Caco-2 (cell line): ENCODE measurements at places on chromosomes 4 and X.

DNA sequence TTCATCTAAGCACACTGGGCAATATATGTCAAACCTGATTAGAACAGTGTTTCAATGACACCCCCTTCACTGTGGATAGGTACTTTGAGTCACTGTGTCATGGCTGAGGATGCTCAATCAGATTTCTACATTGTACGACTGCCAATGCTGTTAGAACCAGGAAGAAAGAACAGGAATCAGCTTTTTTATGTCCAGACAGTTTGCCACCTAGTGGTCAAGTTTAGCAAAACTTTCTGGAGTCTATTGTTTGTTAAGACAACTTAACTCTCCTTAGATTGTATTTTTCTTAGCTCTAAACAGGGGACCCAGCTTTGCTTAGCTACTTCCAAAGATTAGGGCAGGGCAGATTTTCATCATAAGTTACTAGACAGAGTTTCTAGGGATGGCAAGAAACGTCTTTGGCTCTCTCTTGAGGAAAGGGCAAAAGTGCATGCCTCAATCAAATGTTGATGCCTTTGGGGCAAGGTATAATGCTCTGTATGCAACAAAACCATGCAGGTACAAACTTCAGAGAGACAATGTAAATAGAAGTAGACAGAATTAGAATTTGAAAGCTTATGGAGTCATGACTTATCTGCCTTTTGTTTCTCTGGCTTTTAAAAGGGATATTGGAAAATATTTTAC, 40.5 kb upstream of the BMP3 start:
- DNase-seq: peak; percentile 43

GRCh38 chr4:141348125-141348524, 127.4 kb downstream of the ZNF330 start:
- DNase-seq: no peak

DNA sequence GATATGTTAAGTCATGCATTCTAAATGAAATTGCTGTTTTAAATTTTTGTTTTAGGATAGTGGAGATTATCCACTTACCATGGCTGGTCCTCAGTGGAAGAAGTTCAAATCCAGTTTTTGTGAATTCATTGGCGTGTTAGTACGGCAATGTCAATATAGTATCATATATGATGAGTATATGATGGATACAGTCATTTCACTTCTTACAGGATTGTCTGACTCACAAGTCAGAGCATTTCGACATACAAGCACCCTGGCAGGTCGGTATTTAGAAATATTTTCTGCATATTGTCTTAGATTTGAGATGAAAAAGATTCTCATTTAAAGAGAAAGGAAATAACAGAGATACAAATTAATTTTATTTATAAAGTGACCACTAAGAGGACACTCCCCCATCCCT, 83.6 kb downstream of the STAG2 start:
- DNase-seq: no peak

DNA sequence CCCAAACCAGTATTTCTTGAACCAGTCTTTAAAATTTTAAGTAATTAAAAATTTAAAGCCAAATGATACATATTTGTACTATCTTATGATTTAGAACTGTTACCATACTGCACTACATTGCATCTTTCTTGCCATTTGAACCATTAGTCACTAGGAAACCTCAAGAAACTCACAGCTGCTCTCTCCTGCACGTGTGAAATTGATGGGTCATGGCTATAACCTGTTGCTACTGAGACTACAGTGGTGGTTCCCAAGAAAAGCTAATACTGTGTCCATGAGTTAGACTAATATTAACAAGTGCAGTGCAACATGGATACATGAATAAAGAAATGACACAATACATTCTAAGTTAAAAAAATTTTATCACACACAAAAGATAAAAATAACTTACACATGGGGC, 88.4 kb downstream of the PDE5A start:
- no peak for DNase-seq

DNA sequence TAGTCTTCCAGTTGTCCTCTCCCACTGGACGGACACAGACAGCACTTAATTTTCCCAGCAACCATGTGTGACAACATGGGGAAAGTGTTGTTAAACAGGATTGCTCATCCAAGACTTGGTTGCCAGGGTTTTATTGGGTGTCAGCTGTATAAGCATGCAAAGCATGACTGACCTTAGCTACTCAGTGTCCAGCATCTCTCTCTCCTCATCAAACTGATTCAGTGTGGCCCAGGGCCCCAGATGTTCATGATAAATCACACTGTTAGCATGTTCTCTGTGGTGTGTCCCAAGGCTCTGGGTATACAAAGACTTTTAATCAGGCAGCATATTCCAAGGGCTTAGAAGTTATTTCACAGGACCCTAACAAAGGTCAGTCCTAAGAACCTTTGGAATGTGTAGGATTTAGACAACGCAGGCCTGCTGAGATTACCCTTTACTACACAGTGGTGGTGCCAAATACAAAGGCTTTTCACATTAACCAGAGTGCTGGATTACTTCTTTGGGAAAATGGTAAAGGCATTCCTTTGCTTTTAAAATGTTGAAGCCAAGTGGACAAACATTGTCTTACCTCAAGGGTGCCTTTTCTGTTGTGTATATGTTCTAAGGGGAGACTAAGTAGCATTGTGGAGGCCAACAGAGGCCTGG, 213.3 kb downstream of the GLUD2 start:
- DNase-seq: no peak

- no peak for DNase-seq
These were observed 107.9 kb downstream of the FBXW7 start for GRCh38 chr4:152427981-152428380.

DNA sequence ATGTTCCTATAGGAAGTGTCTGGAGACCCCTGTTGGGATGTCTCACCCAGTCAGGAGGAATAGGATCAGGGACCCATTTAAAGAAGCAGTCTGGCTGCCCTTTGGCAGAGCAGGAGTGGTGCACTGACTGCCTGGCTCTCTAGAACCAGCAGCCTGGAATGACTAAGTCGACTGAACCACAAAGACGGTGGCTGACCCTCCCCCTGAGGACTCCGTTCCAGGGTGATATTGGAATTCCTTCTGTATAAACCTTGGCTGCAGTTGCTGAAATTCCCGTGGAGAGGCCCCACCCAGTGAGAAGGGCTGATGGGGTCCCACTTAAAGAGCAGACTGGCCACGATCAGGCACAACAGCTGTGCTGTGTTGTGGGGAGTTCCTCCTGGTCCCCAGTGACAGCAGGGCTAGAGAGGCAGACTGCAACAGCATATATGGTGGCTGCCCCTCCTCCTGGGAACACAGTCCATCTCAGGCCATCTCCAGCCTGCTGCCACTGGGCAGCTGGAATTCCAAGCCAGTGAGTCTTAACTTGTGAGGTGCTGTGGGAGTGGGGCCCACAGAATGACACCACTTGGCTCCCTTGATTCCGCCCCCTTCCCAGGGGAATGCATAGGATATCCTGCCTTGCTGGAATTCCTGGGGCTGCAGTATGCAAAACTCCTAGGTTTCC, 41.8 kb upstream of the RLIM start:
- DNase-seq: no peak

GRCh38 chrX:149458586-149458985, 46.5 kb downstream of the IDS start:
- no peak for DNase-seq

DNA sequence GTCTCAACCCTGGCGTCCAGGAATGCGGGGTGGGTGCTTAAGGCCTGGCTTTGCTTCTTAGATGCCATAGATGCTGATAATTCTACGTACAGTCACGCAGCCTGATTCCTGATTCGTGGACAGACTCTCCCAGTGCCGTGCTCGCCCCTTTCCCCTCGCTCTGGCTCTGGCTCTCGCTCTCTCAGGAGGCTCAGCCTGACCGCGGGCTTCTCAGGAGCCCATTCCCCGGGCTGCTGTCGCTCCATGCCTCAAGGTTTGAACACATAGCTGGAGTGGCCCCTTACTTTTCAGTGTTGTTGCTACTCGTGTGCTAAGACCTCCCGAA, 59.2 kb upstream of the ZC4H2 start:
- DNase-seq: no peak

GRCh38 chrX:20317873-20318272, 51.2 kb upstream of the RPS6KA3 start:
- DNase-seq: no peak

DNA sequence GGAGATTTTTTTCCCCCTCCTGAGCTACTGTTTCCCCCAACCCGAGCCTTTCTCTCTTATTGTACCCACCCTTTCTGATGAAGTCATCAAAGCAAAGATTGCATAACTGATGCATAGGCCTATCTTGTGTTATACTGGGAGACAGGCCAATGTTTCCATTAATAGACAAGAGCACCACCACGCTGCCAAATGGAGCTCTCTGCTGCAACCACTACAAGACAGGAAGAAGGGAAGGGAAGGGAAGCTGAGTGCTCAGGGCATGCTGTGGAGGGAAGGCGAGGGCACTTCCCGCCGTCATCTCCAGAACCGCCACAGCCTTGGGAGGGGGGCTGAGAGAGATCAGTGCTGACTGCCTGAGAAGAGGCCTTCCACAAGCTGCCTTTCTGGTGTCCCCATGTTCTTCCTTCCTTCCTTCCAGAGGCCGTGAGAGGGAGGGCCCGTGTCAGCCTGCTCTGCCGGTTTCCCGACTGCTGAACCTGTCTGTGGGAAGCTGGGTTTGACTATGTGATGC, 75.0 kb downstream of the MGST2 start:
- no peak for DNase-seq

DNA sequence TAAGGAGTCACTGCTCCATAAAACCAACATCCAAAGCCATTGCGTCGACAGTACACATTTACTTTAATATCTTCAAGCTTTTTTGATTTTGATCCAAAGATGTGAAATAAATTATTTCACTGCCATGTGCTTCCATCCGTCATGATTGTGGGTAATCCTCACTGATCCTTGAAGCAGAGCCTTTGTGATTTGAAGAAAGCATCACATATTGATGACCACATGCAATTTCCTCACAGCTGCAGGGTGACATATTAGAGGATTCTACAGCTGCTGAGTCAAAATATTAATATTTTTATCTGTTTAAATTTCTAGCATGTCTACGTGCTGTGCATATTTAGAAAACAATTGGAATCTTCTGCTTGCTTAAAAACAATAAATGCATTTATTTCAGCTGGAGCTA, 196.8 kb upstream of the ANXA3 start:
- no peak for DNase-seq

DNA sequence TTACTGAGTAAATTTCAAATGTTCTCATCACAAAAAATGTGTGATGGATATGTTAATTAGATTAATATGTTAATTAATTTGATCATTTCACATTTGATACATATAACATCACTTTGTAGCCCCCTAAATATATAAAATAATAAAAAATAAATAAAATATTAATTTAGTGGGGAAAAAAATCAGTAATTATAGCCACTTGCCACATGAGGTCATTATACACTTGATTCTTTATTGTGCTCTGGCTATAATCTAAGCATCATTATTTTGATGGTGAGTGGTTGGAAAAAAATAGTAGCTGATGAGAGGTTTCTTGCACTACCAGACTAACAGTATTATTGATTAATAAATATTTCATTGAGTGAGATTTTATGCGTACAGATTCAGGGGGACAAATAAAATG, 57.4 kb downstream of the DCK start:
- no peak for DNase-seq

- DNase-seq: no peak
These were observed 16.5 kb upstream of the PNPLA4 start for GRCh38 chrX:7943600-7944245.

DNA sequence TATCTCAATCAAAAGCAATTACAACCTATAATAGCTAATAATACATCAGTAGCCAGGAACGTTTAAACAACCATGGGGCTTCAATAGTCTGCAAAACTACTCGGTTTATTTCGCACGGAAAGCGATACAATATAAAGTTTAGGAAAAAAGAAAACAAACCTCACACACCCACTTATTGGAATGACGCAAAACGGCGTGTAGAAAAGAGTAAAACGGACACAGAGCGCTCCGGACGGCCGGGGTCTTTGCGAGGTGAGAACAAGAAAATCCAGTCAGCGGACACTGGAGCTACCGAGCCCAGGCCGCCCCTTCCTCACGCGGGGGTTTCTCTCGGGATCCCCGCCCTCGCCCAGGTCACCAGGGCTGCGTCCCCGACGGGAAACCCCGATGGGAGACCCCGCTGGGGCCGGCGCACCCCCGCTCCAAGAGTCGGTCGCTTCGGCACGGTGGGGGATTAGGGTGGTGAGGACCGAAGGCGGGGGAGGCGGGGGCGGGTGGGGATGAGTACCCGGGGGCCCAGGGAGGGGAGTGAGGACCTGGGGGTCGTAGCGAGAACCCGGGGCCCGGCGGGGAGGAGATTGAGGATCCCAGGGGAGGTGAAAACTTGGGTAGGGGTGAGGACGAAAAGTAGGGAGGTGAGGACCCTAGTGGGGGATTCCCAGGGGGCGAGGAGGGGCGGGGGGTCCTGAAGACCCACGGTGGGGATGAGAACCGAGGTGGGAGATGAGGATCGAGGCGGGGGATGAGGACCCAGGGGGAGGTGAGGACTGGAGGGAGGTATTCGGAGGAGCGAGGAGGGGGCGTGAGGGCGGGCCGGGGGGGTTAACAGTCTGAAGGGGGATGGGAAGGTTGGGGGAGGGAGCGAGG, 737 bp downstream of the NELFA start:
- DNase-seq: no peak
